ENCODE measurements at places on chromosomes 5 and 9.

GRCh38 chr9:136761545-136761981, 2.8 kb downstream of the LCN15 start:
- DNase-seq: no peak

DNA sequence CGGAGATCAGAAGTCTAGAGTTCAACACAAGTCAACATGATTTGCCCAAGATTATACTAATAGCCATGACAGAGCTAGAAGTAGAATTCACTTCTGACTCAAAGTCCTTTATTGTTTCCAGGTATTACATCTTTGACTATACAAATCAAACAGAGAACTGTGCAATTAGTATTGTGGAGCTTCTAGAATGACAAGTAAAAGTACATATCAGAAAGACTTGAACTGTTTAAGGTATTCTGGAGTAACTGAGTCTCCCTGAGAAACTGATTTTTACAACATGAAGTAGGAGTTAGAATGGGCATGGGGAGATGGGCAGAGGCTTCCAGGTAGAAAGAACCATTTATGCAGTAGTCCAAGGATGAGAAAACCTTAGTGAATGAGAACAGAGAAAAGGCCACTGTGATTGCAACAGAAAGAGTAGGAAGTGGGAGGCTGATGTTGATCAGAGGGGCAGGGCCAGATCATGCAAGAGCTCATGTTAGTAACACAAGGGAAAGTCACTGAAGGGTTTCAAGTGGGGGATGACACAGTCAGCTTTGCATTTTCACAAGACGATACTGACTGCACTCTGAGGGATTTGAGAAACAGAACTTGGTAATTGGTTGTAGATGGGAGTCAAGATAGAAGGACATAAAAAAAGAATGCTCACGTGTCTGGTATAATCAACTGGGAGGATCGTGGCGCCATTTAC, 280.7 kb downstream of the RFX3 start:
- peak; percentile 9 for DNase-seq

GRCh38 chr9:37466037-37466709, 923 bp upstream of the ZBTB5 start:
- DNase-seq: peak; percentile 27

DNA sequence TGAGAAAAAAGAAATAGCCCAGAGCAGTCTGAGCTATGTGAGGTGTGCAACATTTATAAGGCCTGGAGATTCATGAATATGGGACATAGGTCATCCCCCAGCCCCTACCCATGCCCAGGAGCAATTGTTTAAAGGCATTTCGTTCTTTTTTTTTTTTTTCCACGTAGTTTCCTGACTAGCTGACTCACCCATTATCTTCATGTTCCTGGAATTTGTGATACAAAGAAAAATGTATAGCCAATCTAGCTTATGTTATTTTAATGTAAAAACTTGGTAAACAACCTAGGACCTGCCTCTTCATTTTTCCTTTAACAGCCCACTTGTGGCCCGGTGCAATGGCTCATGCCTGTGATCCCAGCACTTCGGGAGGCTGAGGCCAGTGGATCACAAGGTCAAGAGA, 81.3 kb downstream of the OSTF1 start:
- no peak for DNase-seq

DNA sequence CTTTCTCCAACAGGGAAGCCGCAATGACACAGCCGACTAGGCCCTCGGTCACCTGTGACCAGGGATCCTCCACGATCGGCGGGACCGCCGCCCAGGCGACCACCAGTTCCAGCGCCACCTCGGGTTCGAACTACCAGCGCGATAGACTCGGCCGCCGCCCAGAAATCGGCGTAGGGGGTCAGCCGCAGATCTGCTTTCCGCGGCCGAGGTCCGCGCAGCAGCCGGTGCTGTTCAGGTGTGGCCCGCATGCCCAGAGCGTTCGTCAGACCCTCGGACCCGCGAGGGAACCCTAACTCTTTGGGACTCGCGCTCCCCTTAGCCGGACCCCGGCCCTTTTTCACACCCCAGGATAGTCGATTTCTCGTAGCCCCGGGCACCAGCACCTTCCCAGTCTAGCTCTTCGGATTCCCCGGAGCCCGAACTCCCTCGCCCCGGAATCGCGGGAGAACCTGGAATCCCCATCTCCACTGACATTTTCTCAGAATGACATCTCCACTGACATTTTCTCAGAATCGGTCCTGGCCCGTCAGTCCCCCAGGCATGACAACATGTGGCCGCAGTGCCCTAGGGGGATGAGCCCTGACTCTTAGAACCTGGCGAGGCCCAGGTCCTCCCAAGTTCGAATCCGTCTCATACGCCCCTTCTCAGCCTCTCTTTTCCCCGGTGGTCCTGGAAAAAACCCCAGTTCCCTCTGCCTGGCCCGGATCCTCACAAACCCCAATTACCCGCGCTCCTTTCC, 428 bp downstream of the C5orf52 start:
- no peak for DNase-seq

DNA sequence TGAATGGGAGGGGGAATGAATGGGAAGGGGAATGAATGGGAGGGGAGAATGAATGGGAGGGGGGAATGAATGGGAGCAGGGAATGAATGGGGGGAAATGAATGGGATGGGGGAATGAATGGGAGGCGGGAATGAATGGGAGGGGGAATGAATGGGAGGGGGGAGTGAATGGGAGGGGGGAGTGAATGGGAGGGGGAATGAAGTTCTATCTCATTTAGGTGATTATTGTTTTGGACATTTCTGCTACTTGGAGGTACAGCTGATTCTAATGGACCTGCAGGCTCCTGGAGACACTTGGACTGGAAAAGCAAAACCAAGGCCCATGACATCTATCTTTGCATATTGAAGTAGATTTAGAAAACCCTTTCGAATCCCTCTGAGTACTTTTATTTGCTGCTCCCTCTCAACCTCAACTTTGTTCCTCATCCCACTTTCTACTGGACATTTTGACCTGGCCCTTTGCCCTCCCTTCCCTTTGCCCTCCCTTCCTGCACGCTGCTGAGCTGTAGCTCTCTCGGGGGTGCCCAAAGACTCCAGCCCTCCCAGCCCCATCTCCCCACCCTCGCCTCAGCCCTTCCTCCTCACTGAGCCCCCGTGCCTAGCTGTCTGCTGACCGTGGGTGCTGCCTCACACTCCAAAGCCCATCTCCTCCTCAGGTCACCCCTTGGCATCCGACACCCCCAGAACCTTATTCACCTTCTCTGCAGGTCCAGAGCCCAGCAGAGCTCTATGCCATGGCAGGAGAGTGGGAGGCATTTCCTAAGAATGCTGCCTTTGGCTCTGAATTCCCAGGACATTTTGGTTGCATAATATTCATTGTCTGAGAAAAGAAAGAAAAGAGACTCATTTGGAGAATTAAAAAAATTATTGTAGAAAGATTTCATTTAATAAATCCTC, 19.9 kb upstream of the LPCAT1 start:
- DNase-seq: no peak

DNA sequence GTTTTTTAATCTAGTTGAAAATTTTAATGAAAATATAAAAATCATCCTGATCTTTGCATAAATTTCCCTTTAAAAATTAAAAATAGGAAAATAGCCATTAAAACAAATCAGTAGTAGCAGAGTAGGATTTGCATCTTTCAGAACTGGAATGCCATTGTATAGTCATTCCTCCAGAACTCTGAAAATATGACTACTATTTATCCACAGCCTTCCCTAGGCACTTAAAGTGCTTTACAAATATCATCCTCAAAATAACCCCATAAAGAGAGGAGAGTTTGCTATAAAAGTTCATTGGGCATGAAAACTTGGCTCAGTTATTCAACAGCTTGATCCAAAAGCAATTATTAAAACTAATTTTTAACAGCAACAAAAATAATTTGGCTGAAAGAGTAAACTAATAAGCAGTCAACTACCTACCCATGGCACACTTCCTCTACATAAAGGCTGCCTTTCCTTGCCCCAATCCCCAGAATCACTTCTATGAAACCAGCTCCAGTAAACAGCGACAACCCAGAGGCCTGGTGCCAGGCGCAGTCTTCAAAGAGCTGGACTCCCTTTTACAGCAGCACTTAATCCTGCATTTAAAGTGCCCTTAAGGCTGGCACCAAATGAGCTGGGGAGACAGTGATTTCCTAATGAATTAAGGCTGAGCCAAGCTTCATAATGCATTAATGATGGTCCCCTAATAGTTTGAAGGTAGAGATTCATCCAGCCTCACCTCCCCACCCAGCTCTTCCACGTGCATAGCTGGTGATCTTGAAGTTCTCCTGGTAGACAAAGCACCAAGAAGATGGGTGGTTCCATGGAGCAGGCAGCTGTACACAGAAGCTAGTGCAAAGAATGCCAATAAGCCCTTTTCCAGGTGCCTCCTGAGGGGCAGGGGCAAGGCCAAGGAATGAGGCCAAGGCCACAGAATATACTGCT, 36.1 kb downstream of the LHFPL2 start:
- DNase-seq: no peak

DNA sequence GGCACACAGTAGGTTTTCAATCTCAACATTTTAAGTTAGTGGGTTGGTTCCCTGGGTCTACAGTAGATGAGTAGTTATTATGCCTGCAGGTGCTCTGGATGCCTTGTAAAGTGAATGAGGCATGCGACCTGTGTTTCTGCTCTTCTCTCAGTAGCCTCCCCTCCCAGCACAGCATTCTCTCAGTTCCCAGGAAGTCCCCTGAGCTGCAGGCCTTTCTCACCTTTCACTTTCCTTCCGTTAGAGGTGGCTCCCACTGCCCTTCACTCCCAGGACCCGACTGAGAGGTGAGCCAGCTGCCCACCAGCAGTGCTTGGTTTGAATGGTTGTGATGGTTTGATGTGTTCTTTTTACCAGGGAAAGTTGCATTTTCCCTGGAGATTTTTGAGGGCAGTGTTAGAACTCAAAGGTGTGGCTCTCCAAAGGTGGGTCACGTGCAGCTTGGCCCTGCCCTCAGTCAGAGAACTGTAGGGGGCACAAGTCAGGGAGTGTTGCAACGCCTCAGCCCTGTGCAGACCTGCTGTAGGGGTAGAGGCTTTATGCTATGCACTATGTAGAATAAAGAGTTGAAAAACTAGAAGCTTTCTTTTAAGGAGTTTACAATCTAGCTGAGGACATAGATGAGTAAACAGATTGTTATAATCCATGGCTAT, 173.8 kb downstream of the NTRK2 start:
- DNase-seq: no peak

DNA sequence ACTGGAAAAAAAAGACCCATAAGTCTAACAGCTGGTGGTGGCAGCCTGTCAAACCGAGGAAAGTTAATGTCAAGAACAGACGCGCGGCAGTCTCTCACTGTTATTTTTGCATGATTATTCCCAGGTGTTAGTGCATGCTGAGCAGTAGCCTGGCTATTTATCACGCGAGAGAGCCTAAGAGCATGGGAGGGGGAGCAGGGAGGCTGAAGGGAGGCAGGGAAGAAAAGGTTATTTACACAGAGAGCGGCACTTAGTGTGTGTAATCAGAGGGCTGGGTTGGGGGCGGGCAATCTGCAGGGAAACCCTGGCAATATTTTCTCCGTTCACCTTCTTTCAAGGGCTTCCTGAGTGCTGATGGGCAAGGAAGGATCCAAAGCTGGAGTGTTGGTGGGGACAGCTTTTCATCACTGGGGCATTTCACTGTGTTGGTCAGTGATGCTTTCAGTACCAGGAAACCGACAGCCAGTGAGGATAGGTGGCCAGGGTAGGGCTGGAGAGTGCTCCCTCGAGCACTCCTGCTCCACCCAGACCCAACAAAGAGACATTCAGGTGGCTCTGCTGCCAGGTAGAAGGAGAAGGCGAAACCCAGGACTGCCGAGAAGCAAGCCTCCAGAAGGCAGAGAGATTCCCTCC, 39.6 kb downstream of the ZNF608 start:
- DNase-seq: no peak

DNA sequence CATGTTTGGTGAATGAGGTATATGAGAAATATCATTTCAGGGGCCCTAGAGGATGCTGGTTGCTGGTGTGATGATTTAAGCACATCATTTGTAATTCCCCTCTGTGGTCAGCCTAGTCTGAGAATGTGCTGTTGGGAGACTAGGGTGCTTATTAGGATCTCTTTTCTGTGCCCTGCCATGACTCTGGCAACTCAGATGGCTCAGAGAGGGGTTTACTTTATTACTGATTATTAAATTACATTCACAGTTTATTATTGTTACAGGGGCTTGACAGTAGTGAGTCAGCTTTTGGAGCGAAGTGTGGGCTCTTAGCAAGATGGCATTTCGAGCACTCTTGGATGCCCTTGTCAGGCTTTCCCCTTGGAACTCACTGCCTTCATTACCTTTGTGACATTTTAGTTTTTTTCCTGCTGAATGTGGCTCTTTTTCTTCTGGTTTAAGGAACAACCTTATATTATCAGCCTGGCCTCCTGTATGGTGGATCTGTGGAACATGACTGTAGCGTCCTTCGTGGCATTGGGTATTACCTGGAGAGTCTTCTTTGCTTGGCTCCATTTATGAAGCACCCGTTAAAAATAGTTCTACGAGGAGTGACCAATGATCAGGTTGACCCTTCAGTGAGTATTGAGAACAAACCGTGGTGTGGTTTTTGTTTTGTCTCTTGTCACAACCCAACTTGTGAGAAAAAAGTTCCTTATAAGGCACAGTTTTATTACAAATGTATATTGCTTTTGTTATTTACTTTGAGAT, 33.8 kb downstream of the RCL1 start:
- DNase-seq: no peak

GRCh38 chr5:96601715-96602244, 60.4 kb upstream of the CAST start:
- DNase-seq: peak; percentile 25

DNA sequence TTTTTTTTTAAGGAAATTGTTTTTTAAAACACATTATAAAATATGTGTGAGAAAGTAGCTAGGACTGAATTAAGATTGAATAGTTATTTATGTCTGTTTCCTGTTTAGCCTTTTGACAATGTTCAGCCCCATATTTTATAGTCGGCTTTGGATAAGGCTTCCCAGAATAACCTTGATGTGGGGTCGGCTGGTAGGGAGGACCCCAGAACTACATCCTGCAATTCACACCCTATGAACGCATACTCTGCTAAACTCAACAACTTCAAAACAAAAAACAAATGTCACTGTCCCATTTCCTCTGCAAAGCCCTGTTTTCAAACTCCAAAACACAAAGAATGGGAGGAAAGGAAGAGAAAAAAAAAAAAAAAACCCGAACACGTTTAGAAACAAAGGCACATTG, 63.1 kb downstream of the ARL15 start:
- DNase-seq: no peak

DNA sequence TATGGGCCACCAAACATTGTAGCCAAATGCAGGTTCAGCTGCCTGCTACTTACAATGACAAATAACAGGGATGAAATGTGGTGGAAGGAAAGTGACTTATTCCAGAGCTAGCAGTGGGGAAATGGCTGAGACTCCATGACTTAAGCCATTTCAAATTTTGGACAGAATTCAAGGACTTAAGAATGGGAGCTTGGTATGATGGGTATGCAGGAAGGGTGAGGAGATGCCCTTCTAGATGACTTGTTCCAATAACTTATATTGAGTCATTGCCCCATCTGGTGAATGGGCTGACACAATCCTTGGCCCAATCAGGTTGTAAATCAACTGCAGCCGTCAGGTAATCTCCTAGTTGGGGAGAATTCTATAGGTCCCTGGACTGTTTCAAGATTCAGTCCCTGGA, 230.7 kb upstream of the SGCD start:
- DNase-seq: no peak

Data from GM12891 (cell line).